Stimulated activated CD8-positive, alpha-beta memory T cell treated with anti-CD3 and anti-CD28 coated beads, Interleukin-15, amount 100 ng/mL, for 24 hours (primary cell): ENCODE measurements at places on chromosomes 2 and 18.

DNA sequence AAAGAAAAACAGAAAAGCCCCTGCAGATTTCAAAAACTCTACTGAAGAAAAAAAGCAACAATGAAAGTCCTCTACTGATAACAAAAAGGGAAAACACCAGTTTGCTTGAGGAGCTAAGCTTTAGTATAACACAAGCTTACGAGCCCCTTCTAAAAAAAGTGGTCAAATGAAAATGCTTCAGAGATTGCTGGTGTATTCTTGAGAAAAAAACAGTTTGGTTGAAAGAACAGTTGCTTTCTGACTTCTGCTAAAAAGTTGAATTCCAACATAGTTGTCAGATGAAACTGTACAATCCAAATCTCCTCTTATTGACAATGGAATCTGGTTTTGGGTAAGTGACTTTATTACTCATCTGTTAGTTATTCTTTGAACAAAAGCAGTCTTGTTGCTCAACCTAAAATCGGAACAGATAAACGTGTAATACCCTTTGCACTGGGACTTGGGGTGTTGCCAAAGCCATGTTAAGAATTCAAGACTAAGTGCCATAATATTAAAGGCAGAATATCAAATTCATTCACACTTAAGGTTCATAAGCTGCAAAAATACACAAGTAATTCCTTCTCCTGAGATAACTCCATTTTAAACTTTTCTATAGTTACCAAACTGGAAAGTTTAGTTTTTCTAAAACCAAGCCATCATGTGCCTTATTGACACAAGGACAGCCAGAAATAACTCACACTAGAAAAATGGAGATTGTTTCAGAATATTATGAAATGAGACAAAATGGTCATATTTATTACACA lies 45.3 kb upstream of the SPAG16 start:
- no peak for DNase-seq

DNA sequence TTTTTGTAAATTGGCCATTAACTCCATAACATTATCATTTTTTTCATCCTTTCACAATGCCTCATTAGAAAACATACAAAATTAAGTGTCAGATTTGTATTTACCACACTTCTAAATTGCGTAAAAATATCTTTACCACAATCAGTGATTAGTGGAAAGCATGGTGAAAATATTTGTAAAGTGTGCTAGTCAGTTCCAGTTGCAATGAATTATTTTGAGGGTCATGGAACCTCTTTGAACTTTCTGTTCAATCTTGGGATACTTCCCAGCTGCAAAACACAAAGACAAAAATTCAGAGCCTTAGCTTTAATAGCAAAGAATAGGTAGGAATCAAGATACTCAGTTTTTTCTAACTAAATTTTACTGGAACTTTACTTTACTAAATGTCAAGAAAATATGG lies 4.0 kb upstream of the COL3A1 start:
- no peak for DNase-seq

GRCh38 chr2:136024185-136024584 lies 38.8 kb upstream of the DARS1 start:
- DNase-seq: no peak

DNA sequence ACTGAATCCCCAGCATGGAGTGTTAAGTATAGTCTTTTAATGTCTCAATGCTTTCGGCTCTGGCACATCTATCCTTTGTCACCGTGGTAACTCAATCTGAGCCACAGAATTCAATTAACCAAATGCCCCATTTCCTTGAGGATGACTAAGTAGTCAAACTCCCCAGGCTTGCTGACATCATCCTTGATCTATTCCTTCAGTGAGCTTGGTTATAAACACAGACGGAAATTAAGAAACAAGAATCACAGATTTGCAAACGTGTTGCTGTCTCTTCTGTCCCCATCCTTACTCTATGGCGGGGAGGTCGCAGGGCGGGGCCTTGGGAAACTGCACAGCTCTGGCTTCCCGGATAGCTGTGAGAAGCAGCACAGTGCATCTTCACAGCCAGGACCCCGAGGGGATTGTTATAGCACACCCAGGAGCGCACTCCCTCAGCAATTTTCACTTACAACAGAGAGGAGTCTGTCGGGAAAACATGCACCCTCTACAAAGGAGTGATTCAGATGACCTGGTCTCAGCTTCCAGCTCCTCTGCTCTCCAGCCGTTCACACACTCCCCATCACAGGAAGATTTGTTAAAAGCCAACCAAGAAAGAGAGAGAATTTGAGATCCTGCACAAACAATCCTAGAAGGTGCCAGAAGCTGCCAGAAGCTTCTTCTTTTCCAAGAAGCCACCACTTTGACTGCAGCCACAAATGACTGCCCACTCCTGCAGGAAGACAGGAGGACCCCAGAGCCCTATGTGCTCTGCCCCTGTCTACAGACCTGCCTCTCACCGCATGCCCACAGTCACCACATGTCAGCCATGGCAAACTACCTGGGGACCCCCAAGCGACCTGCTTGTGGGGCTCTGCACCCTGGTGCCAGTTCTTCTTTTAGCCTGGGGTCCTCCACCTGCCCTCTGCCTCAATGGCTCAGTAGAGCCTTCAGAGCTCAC lies 44.9 kb upstream of the YWHAQ start:
- DNase-seq: no peak

GRCh38 chr18:70246061-70246466 lies 40.6 kb upstream of the RTTN start:
- no peak for DNase-seq

DNA sequence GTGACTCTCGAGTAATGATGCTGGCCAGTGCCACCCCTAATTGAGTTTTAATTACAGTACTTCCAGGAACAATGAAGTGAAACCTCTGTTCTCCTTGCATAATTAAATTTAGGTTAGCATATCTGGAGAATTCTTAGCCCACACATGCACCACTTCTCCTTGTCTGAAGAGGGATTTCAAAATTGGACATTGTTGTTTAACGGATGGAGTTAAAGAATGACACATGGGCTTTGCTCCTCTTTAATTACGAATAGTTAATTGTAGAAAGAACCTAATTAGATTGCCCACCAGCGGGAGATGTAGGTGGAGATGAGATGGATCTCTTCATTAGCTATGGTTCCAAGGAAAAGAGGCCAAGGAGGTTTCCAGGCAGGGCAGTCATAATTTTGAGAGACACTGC lies 33.1 kb upstream of the EN1 start:
- no peak for DNase-seq

DNA sequence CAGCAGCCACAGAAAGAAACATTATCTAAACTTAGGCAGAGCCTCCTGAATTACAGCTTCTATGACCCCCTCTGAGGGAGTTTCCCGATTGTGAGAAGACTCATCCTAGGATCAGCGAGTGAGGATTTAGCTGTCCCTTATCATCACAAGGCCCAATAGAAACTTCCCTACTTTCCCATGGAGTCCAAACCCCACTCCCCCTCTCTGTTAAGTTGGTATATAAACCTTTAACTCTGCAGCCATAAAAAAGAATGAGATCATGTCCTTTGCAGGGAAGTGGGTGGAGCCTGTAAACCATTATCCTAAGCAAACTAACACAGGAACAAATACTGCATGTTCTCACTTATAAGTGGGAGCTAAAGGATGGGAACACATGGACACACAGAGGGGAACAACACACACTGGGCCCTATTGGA lies 78.8 kb downstream of the MYL12B start:
- no peak for DNase-seq
